ENCODE measurements at places on chromosomes 2 and 18. TPM values are rescaled to one million over a fixed set of nuclear protein-coding genes. Genes with fewer than 3 reads are reported as not detected.

REG1B gene
- total RNA-seq = not detected

FARP2 gene
- 38.5 TPM for total RNA-seq

PRKRA gene
- total RNA-seq = 69.6 TPM

PCARE gene
- not detected for total RNA-seq
